ENCODE measurements at places on chromosomes 2 and 18.

- DNase-seq: no peak
These were observed 18.3 kb upstream of the CXCR4 start for GRCh38 chr2:136135921-136136906.

DNA sequence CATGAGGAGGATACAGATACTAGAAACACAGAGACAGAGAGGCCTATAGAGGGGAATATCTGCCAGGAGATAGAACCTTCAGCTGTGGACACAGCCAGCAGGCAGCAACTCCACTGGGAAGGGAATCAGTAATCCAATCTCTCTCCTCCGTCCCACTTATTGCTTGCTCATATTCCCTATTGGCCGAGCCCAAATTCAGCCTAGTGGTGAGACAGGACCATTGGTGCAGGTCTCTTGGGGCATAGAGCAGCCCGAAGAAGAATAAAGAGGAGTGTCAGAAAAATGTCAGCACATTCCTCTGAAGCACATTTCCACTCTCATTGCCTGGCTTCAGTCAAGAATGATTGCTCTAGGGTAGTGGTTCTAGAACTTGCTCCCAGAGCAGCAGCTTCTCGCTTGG, 1091.5 kb upstream of the GYPC start:
- no peak for DNase-seq

DNA sequence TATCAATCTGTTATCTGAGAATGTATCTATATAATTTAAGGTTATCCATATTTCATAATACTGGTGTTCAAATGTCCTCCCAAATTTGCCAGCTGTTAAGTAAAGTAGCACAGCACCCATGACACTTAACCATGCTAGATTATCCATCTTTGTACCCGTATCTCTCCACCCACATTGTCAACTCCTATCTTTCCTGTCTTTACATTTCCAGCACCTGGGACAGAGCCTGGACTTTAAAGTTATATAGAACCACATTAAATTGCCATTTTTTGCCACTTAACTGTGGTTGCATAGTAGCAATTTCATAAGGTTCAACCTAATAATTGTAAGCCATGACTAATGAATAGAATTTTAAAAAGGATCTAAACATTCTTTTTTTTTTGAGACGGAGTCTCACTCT, 226.7 kb downstream of the NCKAP5 start:
- no peak for DNase-seq

- DNase-seq: no peak
These were observed 145.6 kb downstream of the FAM161A start for GRCh38 chr2:61707984-61708852.

DNA sequence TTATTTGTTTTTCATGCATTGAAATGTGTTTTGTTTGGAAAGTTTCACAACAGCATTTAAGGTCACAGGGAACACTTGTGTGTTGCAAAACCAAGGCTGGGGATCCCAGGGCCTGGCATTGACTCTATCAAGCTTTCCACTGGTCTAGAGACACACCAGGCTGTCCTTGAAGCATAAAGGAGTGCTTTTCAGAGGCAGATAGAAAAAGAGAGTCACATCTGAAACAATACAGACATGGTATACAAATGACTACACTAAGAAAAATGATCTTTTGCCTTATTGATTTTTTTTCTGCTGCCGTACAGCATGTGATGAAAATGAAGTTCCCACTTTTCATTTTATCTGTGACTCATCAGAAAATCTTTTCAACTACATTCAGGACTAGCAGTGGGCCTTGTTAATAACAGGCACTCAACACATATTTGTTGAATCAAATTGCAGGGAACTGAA, 61.9 kb upstream of the ZCCHC2 start:
- DNase-seq: no peak

DNA sequence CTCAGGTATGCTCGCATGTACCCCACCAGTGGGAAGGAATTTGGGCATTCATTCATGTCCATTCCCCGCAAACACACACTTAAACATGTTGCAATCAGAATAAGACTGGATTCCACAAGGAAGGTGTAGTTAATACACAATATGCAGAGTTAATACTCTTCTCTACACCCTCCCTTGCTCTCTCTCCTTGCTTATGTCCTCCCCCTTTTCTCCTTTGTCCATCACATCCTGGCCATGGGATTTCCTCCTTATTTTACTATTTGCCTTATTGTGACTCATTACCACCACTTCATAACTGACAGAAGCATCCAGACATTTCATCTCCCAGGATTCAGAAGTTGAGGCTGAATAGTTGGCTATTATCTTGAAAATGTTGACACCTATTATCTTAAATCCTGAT, 473.8 kb upstream of the SPHKAP start:
- DNase-seq: no peak

GRCh38 chr2:13001408-13001807, 284.7 kb downstream of the TRIB2 start:
- DNase-seq: no peak

GRCh38 chr2:47321006-47321405, 82.0 kb upstream of the MSH2 start:
- no peak for DNase-seq

DNA sequence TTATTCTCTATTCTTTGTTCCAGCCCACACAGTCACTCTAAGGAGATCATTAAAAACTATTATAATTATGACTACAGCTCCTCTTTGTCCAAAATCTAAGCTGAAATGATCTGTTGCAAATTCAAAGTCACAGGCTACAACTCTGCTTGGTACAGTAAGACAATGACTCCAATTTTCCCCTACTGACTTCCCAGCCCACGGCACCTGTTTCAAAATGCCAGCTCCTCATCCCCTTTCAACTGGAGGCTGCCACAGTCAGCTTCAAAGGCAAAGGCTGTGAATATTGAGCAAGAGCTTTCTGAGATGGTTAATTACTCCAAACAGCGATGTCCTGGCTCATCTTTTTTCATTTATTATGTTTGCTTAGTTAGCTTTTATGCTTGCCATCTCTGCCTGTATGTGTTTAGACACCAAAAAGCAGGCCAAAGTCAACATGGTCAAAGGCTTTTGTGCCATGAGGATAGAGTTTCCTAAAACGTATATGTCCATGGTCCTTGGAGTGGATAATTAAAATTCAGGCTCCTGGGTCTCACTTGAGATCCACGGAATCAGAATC, 141.1 kb downstream of the DOCK10 start:
- DNase-seq: no peak

DNA sequence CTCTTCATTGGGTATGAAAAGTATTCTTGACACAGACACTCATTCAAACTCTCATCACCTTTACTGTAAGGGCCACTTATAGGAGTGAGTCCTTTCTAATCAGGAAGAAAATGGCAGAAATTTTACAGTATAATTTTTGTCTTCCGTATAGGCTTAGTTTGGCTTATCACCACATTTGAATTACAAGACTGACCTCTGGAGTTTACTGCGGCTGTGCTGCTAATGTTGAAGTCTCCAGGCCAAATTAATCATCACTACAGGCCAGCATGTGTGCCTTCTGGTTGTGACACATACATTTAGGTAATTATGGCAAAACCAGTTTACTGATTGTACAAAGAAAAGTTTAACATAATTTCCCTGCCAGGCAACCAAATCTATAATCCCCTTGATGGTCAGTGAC, 753.6 kb upstream of the GCFC2 start:
- DNase-seq: no peak

DNA sequence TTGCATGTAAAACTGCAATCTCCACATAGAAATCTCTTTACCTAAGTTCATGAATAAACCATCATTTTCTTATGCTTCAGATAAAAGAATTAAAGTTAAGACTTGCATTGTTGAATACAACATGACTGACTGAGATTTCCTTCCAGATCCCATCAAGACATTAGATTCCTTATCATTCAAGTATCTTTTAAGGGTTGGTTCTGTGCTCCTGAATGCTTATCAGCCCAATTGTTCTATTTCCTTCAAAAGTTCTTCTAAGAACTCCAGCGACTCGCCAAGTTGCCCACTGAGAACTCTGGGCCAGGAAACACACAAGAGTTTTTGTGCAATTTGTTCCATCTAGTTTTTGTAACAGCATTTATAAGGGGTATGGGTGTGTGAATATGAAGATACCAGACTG, 120.3 kb downstream of the RBMS1 start:
- DNase-seq: no peak

DNA sequence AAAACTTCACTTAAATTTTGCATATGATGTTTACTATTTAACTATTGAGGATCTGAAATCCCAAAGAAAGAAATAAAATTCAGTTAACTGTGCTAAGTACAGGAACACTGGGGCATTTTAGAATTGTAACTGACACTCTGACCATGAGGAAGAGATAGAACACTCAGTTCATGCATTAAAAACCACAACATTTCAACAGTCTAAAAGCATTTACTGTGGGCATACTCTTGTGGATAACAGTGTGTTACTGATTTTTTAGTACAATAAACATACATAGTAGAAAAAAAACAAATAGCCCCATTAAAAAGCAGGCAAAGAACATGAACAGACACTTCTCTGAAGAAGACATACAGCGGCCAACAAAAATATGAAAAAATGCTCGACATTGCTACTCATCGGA, 1122.7 kb upstream of the PIK3C3 start:
- no peak for DNase-seq

GRCh38 chr2:187580462-187581124, 26.4 kb upstream of the TFPI start:
- DNase-seq: no peak

- no peak for DNase-seq
These were observed 293.2 kb downstream of the PIEZO2 start for GRCh38 chr18:10856132-10856531.

GRCh38 chr18:36075862-36076587, 8.7 kb upstream of the RPRD1A start:
- no peak for DNase-seq

DNA sequence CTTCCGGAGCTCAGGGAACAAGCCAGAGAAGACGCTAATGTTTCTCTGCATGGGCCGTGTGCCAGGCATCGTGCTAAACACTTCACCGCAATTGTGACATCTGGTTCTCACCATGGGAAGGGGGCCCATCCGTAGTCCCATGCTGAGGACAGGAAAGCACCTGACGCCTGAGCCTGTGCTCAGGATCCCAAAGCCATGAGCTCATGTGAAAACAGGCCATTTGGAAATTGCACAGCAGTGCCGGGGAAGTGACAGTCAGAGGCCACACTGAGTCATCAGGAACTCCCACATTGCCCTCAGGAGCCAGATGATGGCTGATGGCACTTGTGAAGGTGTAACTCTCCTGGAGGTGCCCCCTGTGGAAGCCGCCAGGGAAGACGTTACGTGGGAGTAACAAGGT, 141.0 kb downstream of the INHBB start:
- DNase-seq: no peak

GRCh38 chr2:26043862-26044696, 10.2 kb downstream of the RAB10 start:
- no peak for DNase-seq

DNA sequence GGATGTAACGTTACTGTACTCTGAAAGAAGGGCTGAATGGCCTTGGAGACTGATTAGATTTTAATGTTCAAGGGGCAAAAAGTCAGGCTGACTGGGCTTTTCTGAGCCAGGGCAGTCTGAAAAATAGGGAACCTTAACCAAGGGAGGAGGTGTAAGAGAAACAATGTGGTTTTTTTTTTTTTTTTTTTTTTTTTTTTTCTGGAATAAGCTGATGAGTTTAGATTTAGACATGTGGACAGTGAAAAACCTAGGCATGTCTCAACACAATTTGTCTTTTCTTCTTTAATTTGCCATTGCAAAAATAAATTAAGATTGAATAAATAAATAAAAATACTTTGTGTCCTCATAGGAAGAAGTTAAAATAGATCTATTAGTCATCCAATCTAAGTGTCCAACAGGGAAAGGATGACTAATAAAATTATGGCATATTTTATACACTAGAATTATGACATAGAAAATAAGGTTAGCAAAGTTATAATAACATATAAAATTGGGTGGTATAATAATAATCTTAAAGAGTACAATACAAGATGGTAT, 237.6 kb upstream of the TRIB2 start:
- no peak for DNase-seq

DNA sequence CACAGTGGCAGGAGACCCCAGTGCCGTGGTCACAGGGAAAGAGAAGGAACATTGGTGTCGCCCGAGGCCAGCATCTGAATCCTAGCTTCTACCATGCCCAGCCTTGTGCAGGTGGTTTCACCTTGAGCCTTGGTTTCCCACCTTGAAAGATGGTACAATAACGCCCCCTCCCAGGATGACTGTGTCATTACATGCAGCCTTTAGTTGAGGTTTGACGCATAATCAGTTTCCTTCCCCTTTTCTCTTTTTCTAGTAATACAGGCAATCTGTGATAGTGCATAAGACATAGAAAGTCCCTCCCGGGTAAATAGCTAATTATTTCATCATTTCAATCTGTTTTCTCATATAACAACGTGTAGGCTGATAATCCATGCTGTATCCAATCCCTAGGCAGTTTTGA, 29.8 kb upstream of the ZNF407 start:
- DNase-seq: no peak

GRCh38 chr2:180255981-180256380, 248.9 kb upstream of the CWC22 start:
- no peak for DNase-seq

GRCh38 chr2:42338567-42339190, 22.3 kb downstream of the COX7A2L start:
- DNase-seq: no peak

GRCh38 chr2:27573452-27573851, 9.4 kb upstream of the ZNF512 start:
- DNase-seq: no peak

DNA sequence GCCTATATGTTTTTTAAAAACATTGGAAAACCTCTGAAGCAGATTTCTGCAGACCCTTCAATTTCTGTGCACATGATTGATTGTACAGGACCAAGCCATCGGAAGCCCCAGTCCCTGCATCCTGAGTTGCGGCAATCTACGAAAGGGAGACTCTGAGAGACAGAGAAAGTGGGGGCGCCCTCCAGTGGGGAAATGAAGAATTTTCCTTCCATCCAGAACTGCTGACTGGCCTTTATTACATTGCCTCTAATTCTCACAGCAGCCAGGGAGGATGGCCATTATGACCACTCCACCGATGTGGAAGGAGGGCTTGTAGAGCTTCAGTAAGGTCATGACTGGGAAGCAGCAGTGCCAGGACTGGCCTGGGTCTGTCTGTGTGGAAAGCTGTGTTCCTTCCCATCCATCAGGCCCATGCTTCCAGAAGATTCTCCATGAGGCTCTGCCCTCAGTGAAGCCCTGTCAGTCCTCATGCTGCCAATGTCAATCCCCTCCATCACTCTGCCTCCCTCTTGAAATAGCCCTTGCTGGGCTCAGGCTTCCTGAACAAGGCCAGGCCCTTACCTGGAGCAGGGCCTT, 20.0 kb upstream of the RESP18 start:
- DNase-seq: peak; percentile 85

DNA sequence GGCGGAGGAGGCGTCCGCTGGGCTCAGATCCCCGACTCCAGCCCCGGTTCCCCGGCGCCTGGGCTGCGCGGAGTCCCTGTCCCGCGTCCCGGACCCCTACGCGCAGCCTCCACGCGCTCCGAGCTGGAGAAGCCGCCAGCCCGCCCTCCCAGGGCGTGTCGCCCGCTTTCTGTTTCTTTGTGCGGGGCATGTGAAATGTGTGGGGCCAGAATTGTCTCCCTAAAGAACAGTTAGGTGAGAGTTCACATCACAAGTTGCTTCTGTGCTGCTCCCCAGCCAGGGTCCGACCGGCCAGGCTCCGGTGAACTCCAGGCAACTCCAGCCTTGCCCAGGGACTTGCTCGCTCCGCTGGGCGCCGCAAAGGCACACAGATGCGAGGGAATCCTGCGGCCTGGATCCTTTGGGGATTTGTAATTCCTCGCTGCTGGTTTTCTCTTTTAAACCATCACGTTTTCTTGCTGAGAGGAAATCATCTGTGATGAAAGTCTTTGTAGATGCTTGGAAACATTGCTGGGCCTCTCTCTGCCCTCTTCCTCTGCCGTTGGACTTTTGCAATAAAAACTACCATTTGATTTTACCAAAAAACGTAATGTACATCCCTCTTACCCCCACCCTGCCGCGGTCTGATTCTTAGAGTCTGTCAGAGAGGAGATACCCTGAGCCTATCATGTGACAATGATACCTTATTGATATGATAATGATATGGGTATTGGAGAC, 631 bp downstream of the GYPC start:
- DNase-seq: peak; percentile 84

Data from activated CD8-positive, alpha-beta memory T cell treated with anti-CD3 and anti-CD28 coated beads for 24 hours (primary cell).